ENCODE measurements at places on chromosomes 11 and 22. TPM values are rescaled to one million over a fixed set of nuclear protein-coding genes. Genes with fewer than 3 reads are reported as not detected.

Gene KRTAP5-8
- not detected for total RNA-seq

Gene C11orf52
- 0.23 TPM for total RNA-seq

Gene PTPRJ
- total RNA-seq, result 12.9 TPM

Gene DGCR6
- total RNA-seq, result 0.59 TPM

Gene KLHL35
- 4.6 TPM for total RNA-seq

Gene MUC5AC
- total RNA-seq, result not detected
